ENCODE measurements at places on chromosomes 16 and 17.

DNA sequence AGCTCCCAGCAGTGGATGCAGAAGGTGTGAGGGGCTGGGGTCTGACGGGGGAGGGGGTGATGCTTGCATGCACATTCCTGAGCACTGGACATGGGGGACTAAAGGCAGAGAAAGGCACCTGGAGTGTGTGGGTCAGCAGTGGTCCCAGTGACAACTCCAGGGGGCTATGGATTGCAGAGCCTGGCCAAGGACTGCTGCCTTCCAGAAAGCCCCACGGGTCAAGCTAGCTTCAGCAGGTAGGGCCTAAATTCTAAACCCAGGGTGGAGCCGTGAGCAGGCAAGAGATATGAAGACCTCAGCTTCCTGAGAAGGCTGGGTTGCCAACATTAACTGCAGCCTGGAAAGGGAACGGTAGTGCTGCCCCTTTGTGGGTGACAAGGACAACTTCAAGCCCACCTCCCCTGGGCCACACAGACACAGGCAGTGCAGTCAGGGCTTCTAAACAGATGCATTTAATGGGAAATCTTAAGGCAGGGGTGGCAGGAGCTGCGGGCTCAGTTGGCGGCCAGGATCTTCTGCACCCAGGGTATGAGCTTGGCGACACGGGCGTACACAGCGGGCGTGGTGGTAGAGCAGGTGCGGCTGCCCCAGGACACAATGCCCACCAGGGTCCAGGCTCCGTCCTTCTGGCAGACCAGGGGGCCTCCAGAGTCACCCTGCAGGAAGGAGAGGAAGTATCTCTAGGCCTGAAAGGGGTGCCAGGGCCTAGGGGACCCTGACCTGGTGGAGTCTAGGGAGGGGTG lies 3.1 kb downstream of the CTRB2 start:
- DNase-seq: no peak

- DNase-seq: no peak
Observed at GRCh38 chr16:82949016-82949415, 322.2 kb downstream of the CDH13 start.

GRCh38 chr16:79400462-79401149 lies 199.9 kb downstream of the MAF start:
- no peak for DNase-seq

DNA sequence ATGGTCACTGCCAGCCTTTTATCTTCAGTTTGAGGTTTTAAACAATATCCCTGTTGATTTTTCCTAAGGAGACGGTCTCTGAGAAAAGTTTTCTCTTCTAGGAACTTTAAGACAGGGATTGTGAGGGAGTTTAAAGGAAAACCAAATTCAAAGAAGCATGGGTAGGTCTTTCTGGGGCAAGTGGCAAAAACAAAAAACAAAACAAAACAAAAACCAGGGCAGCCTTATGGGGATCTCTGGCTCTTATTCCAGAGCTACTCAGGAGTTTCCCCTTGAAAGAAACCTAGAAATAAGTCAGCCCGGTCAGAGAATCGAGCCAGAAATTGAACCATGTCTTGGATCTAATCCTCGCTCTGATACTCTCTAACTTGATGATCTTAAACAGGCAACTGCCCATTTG lies 424.5 kb downstream of the GRIN2A start:
- DNase-seq: no peak

GRCh38 chr16:69542974-69543373 lies 22.8 kb upstream of the NFAT5 start:
- DNase-seq: no peak

GRCh38 chr17:76918811-76919210 lies 50.6 kb downstream of the MGAT5B start:
- DNase-seq: no peak

DNA sequence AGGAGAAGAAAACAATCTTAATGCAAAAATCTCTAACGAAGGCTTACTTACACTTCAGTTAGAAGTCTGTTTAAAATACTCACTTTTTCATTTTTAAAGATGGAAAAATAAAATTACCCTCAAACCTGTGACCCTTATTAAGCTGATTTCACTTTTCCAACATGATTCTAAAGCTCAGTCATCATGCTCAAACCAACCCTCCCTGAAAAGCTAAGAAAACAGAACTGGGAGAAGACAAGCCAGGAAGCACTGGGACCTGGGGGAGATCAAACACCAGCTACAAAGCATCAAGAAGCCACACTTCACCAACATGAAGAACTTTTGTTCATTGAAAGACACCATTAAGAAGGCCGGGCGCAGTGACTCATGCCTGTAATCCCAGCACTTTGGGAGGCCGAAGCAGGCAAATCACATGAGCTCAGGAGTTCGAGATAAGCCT lies 88.8 kb downstream of the LITAF start:
- no peak for DNase-seq

- no peak for DNase-seq
Observed at GRCh38 chr16:81937305-81938038, 73.8 kb downstream of the SDR42E1 start.

- no peak for DNase-seq
Observed at GRCh38 chr17:6576038-6576785, 19.9 kb upstream of the PITPNM3 start.

DNA sequence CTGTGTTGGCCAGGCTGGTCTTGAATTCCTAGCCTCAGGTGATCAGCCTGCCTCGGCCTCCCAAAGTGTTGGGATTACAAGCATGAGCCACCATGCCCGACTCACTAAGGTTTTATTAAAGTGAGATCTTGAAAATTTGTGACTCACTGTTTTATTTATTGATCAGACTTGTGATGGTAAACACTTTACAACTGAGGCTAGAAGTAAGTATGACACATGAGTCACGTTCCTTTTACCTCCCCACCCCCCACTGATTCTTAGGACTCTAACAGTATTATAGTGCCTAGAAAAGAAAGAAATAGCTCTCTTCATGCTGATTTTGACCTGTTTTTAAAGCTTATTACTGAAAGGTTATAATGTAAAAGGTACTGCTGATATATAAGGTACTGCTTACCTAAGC lies 160.6 kb downstream of the TANC2 start:
- DNase-seq: no peak

- DNase-seq: no peak
Observed at GRCh38 chr16:86317813-86318650, 192.3 kb upstream of the FOXF1 start.

- no peak for DNase-seq
Observed at GRCh38 chr16:11528053-11528452, 58.7 kb downstream of the LITAF start.

DNA sequence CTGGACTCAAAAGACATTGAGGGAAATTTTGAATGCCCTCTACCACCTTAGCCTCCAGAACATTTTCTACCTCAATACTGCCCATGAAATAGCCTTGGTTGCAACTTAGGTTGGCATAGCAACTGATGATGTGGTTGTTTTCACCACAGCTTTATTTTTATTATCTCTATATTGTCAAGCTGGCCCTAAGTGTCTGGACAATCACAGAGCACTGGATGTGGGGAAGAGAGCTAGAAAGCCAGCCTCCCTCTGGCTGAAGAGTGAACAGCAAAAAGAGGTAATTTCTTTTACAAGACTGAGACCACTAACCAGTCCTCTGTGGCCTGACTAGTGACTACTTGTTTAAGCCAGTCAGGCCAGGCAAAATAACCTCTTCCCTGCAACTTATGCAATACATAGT lies 159.6 kb downstream of the HS3ST2 start:
- no peak for DNase-seq

DNA sequence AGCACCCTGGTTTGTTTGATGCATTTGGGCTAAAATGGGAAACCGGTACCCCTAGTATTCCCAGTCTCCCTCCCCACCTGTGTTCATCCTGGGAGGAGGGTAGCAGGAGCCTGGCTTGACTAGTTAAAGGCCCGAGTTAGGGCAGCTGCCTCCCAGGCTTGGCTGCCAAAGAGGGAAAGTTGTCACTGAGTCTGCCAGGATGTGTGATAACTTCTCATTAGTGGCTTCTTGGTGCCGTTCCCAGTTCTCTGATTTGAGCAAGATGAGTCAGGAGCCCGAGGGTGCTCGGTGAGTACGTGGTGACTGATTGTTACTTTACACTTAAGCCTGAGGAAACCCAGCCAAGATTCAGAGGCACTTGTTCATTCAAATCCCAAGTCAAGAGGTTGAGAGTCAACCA lies 2.5 kb downstream of the KRT32 start:
- DNase-seq: no peak

DNA sequence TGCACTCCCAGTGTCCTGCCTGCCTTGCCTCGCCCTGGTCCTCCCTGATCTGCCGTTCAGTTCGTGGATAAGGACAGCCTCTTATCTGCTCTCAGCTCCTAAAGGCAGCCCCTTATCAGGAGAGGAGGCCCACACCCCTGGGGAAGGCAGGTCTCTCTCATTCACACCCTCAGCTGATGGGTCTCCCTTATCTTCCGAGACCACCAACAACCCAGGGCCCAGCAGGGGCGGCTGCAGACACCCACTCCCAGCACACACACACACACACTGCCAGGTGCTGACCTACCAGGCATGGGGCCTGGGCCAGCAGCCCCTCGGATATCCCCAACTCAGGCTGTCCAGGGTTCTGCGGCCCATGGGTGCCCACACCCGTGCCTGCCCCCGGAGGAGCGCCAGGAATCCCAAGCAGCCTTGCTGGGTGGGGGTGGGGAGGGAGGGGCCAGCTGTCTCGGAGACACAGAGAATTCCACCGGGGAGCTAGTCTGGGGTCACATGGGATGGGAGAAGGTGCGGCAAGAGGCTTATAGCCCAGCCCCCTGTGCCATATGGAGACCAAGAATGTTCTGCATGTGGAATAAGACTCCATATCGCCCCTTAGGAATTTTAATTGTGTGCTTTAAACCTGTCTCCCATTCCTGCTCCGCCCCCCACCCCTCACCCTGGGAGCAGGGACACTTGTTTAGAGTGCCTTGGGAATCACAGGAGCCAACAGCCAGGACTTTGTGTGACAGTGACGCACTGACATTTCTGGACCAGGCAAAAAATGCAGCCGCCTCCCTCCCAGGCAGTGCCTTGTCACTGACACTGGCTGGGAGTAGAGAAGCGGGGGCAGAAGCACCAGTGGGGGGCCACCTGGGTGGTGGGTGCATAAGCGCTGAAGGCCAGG lies 41.9 kb upstream of the EMP2 start:
- no peak for DNase-seq

DNA sequence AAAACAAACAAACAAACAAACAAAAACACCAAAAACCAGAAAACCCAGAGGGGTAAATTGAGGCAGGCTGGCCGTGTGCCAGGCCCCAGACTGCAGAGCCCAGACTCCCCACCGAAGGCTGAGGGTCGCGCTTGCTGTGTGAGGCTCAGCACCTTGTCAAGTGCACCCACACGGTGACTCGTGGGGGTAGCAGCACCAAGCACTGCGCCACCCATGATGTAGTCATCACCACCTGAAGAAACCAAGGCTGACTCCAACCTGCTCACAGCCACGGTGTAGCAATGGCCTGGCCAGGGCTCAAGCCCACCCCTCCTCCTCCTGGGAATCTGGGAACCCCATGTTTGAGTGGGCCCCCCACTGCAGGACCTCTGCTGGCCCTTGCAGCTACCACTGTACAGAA lies 11.9 kb downstream of the MCRIP1 start:
- DNase-seq: no peak

DNA sequence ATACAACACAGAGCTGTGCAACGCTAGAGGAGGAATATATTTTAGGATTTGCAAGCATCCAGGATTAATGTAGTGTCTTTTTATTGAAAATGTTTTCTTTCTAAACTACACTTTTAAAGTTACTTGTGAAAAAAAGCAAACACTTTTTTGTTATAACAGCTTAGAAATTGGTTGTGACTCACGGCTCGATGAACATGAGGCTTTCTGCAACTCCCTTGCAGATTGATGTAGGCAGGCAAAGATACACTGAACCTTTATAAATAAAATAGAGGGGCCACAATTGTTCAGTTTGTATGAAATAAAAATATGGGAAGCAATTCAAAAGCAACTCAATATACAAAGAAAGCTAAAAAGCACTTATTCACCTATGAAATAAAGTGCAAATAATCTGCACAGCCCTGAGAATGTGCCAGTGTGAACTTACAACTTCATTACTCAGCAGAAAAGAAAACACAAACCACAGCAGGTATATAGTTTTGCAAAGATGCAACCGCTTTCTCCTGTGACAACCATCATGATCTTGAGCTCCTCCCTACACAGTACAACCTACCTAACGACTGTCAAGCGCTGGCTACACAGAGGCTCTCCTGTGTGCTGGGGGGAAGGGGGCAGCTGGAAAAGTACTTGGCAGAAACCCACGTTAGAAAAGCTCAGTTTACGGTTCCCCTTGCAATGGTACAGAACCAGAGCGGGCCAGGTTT lies 948 bp downstream of the LUC7L start:
- DNase-seq: no peak

DNA sequence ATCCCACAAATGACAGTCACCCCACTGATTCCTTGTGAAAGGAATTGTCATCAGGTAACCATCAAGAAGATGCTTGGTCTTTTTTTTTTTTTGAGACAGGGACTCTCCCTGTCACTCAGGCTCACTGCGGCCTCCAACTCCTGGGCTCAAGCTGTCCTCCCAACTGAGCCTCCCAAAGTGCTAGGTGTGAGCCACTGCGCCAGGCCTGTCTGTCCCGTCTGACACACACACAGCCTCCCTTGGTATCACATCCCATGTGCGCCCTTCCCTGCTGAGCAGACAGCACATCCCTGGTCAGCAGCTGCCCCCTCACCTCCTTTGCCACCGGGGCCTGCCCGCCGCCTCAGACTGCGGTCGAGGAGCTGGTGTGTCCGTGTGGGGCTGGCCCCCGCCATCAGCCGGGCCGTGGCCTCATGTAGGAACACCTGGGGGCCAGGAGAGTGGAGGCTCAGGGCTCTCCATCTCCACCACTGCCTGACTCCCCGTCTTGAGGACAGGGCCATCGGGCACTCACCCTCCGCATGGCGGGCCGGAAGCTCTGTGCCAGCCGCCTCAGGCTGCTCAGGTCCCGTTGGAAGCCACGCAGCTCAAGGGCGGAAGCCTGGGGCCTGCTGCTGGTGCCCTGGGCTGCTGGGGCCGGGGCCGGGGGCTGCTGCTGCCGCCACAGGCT lies 23.6 kb downstream of the SREBF1 start:
- DNase-seq: no peak

DNA sequence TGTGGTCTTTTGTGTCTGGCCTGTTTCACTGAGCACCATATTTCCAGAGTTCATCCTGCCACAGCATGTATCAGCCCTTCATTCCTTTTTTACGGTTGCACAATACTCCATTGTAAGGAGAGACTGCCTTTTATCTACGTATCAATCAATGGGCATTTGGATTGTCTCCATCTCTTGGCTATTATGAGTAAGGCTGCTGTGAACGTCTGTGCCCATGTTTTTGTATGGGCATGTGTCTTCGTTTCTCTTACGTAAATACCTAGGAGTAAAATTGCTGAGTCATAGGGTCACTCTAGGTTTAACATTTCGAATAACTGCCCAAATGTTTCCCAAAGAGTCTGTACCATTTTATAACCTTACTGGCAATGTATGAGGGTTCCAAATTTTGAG lies 202.8 kb upstream of the FOXF1 start:
- no peak for DNase-seq

- no peak for DNase-seq
Observed at GRCh38 chr16:15976225-15976812, 26.9 kb downstream of the ABCC1 start.

- DNase-seq: no peak
Observed at GRCh38 chr16:5900046-5900445, 802.5 kb upstream of the EEF2KMT start.

Measured in muscle of arm (tissue), 14 donors.